ENCODE measurements at places on chromosomes 11 and 22. TPM values are rescaled to one million over a fixed set of nuclear protein-coding genes. Genes with fewer than 3 reads are reported as not detected.

Gene MFNG
- not detected for total RNA-seq

Gene LGALS1
- total RNA-seq: 5,490 TPM

Gene UBQLNL
- total RNA-seq: 0.05 TPM

Gene TRPC6
- total RNA-seq: 0.34 TPM

Gene MMP3
- total RNA-seq: 0.32 TPM

Gene MIAT
- 0.11 TPM for total RNA-seq

Gene SLC25A1
- total RNA-seq: 118 TPM

Gene MPZL2
- not detected for total RNA-seq

Gene LRP4
- total RNA-seq: 0.28 TPM

Gene RANBP1
- 962 TPM for total RNA-seq

Gene MS4A3
- total RNA-seq: not detected

Gene LMNTD2
- not detected for total RNA-seq

Gene MS4A4A
- total RNA-seq: not detected

Gene PDE3B
- total RNA-seq: 0.03 TPM

Gene RAB3IL1
- total RNA-seq: 1.8 TPM

Gene DGCR6
- 0.95 TPM for total RNA-seq

Gene SLC22A25
- total RNA-seq: not detected

Gene PLEKHA7
- total RNA-seq: not detected

Gene CPSF7
- total RNA-seq: 18.0 TPM

Gene MADD
- 20.9 TPM for total RNA-seq

Gene OR6A2
- not detected for total RNA-seq

Gene MRGPRE
- total RNA-seq: not detected

Gene MUC6
- not detected for total RNA-seq

Gene SLC37A2
- total RNA-seq: 0.31 TPM

Gene MYOD1
- total RNA-seq: not detected

Gene KCNQ1OT1
- total RNA-seq: 2.1 TPM

Gene F2
- total RNA-seq: not detected

Gene NAT10
- 27.5 TPM for total RNA-seq
